ENCODE measurements at places on chromosomes 1 and 21.

DNA sequence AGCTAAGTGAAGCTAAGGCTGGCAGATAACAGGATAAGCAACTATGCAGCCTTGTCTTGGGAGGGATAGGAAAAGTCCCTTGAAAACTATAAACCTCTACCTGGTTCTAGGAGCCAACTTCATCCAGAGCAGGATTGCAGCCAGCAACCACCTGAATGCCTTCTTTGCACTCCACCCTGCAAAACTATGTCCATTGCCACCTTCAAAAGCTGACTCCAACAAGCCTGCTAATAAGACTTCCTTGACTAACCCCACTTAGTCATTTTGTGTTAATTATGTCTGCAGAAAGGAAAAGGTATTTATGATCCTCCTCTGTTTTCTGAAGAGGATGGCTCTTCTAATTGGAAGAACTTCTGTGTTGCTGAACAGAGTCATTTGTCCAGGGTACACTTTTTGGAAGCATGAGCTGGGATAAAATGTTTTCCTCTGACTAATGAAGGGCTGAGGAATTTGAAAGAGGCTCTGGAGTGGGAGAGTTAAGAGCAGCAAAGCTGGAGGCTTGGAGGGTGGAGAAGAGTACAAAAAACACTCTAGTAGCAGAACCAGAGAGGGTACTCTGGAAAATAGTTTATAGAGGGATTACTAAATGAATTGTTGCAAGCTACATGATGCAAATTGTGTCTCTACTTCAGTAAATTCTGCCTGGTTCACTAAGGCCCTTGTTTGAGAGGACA lies 9.6 kb upstream of the RIMKLA start:
- DNase-seq = no peak

GRCh38 chr1:197083474-197083873 lies 16.4 kb upstream of the F13B start:
- no peak for DNase-seq

GRCh38 chr1:154154534-154155191 lies at the start of gene NUP210L:
Gene NUP210L (minus strand): TSS chr1:154155073.
- DNase-seq = no peak

GRCh38 chr1:93715529-93716126 lies 34.0 kb upstream of the BCAR3 start:
- DNase-seq = peak; percentile 97

DNA sequence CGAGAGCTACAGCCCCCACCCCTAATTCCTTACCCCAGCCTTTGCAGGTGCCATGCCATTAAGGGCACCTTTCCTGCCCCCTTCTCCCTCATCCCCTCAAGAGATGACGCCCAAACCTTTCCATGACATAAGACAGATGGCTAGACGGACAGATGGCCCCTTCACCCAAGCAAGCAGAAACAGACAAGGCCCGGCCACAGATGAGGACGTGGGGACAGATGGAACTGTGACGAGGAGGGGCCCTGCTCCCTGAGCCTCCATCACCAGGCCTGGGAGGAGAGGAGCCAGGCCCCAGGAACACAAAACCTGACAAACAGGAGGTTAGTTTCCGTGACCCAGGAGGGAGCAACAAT lies 24.7 kb upstream of the PEF1 start:
- peak; percentile 95 for DNase-seq

DNA sequence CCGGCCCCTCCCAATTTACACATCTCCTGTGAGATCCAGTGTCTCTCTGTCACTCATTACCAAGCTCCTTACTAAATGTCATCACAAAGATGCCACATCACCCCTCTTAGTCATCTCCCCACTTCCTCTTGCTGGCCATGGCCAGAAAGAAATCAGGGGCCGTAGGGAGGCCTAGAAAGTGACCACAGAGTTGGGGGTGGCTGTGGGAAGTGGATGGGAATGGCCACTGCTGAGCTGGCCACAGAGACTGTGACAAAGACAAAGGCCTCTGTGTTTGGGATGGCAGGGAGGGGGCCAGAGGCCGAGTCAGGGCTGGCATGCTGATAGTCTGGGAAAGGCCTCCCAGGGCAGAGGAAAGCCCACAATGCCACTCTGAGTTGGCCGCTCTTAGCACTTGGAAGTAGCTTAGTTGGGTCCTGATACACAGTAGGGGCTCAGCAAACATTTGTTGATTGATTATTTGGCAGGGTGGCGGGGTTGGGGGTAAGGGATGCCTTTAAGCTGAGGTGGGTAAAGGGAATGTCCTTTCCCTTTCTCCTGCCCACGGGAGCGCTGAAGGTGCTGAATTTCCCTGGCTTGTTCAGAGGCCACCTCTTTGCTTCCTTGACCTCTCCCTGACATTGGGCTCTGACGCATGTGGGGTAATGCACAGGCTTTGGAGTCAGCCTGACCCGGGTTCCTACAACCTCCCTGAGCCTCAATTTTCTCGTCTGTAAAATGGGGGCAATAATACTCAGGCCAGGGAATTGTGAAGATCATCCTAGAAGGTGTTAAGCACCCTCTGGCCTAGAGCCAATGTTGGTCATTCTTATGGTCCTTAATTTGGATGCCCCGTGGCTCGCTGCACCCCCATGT lies 13.2 kb downstream of the NAV1 start:
- DNase-seq = no peak

- DNase-seq = peak; percentile 8
Observed at GRCh38 chr1:206735553-206736031, 35.0 kb upstream of the IL19 start.

DNA sequence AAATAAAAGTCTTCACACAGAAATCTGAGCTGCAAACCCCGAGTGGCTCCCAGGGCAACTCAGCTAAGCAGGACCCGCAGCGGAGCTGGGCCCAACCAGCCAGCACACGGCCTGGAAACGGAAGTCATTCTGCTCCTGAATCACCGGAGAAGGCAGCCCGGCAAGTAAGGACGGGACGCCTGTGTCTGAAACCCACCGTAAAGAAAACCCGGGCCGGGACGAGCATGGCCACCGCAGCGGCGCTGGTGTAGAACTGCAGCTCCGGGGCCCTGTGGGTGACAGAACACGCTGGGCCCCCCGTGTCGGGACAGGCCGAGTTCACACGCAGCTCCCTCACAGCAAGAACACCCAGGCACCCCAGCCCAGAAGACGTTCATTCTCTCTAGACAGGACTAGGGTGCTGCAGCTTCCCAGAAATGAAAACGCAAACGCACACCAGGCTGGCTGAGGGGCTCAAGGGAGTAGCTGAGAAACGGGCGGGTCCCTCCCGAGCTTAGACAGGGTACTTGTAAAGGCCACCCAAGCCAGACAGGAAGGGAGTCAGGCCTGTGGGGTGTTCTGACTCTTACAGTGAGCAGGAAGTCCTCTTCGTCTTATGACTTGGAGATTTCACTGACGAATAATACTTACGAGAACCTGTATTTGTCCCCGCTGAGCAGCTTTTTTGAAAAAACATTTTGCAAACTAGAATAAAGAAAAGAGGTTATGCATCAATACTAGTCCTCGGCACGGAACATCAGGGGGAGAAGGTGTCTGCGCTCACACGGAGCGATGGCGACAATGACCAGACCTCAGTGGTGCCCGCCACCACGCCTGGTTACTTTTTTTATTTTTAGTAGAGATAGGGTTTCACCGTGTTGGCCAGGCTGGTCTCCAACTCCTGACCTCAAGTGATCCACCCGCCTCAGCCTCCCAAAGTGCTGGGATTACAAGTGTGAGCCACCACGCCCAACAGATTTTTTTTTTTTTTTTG lies 10.9 kb upstream of the CDK11B start:
- DNase-seq = no peak
